A673 (cell line): ENCODE measurements at places on chromosomes 6 and 20. TPM values are rescaled to one million over a fixed set of nuclear protein-coding genes. Genes with fewer than 3 reads are reported as not detected.

Gene ID4
- 29.3 and 30.5 TPM in 2 replicates for total RNA-seq

Gene PTCRA
- total RNA-seq = not detected in 2 replicates

Gene C6orf163
- 2.1 TPM in 2 replicates for total RNA-seq

Gene MEP1A
- not detected in 2 replicates for total RNA-seq

Gene SLCO4A1
- 44.5 and 48.8 TPM in 2 replicates for total RNA-seq

Gene TTBK1
- not detected in 2 replicates for total RNA-seq

Gene ANKRD66
- not detected in 2 replicates for total RNA-seq

Gene SCAF8
- 49.5 and 51.5 TPM in 2 replicates for total RNA-seq

Gene KCTD20
- total RNA-seq = 69.7 and 72.6 TPM in 2 replicates

Gene VARS2
- total RNA-seq = 48.4 and 53.4 TPM in 2 replicates

Gene SPATA25
- total RNA-seq = 1.9 and 2.0 TPM in 2 replicates

Gene UNC5CL
- 0.41 and 1.2 TPM in 2 replicates for total RNA-seq

Gene LINC00237
- total RNA-seq = not detected in 2 replicates

DNA sequence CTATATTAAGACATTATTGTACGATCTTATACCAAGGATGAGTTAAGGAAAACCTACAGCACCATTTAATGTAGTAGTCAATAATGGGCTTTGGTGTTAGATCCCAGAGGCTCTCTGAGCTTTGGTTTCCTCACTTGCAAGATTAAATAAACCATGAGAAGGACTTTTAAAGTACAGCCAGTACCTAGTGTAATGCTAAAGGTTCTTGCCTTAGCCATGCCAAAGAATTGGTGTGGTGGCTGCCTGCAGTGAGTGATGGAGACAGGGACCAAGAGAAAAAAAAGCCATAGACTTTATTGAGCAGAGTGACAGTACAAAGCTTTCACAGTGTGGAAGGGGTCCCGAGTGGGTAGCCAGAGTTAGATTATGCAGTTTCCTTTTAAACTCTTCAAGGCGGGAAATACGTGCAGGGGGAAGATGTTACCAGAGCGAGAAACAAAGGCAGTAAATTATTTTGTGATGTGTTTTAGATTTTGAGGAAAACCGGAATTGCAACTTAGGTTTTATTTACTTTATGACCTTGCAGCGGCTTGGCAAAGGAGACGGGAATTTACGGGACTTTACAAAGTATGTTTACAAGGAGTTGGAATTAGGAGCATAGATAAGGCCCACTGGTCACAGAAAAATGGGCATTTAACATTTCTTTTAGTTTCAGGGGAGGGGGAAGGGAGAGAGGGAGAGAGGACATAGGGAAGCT lies 100.4 kb downstream of the MYO6 start:
- no peak for DNase-seq

DNA sequence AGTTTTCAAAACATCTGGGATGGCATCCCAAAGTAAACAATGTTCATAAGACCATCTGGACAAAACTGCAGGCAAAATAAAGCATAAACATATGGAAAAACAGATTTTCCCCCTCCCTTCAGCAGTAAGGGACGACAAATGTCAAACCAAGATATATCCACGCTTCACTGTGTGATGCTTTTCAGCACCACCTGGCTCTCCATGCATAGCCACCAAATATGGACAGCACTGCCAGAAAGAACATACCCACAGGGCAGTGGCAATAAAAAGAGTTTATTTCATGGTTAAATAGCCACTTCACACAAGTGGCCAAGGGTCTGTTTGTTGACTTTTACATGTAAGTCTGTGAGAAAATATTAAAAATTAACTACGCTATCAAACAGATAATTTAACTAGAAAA lies 23.1 kb downstream of the USP45 start:
- no peak for DNase-seq

GRCh38 chr6:67952948-67953347 lies 682.1 kb upstream of the ADGRB3 start:
- DNase-seq = no peak

- DNase-seq = no peak
Measured at GRCh38 chr6:168025831-168026710, 28.6 kb downstream of the KIF25 start.

DNA sequence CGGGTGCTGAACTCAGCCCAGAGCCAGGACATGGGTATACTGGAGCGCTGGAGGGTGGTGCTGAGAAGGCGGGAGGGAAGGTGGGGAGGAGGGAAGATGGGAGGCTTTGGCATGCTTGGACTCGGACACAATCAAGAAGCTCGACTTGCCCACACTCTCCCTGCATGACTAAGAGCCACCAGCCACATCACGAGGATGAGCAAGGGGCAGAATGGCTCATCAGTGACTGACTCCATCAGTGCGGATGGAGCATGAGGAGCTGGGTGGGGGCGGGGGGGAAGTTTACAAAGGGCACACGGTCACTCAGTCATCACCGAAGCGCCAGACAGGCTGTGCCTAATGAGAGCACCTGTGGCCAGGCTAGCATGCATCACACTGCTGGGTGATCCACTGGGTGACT lies 222.8 kb downstream of the KIF16B start:
- no peak for DNase-seq

GRCh38 chr6:82270881-82271635 lies 23.5 kb upstream of the IBTK start:
- peak; percentile 75 for DNase-seq

DNA sequence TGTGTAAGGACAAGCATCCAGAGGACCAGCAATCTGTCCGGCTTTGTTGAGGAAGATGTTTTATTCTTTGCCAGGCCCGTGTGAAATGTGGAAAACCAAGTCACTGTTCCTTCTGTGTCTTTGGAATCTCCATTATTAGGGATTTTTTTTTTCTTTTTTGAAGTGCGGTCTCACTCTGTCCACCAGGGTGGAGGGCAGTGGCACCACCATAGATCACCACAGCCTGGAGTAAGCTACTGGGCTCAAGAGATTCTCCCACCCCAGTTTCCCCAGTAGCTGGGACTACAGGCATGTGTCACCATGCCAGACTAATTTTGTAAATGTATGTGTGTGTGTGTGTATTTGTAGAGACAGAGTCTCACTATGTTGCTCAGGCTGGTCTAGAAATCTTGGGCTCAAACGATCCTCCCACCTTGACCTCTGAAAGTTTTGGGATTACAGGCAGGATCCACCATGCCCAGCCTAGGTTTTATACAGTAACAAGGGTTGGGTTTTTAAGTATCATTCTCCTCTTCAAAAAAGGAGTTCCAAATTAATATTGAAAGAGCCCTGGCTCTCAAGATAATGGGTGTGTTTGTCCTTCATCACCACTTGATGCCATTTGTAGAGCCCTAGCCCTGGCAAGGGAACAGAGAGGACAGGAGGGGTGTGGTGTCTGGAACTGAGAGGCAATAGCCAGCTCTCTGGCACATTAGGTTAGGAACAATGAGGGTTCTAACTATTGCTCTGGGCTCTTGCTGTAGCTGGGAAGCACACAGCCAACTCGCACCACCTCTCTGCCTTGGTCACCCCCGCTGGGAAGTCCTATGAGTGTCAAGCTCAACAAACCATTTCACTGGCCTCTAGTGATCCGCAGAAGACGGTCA lies 3.1 kb downstream of the LAMP5 start:
- DNase-seq = no peak

GRCh38 chr20:58511364-58511763 lies 3.8 kb downstream of the APCDD1L start:
- DNase-seq = peak; percentile 60

DNA sequence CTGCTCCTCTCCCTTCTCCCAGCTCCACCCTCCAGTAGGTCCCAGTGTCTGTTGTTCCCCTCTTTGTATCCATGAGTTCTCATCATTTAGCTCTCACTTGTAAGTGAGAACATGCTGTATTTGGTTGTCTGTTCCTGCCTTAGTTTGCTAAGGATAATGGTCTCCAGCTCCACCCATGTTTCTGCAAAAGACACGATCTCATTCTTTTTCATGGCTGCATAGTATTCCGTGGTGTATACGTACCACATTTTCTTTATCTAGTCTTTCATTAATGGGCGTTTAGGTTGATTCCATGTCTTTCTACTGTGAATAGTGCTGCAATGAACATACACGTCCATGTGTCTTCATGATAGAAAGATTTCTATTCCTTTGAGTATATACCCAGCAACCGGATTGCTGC lies 136.6 kb downstream of the MYLK4 start:
- DNase-seq = no peak

DNA sequence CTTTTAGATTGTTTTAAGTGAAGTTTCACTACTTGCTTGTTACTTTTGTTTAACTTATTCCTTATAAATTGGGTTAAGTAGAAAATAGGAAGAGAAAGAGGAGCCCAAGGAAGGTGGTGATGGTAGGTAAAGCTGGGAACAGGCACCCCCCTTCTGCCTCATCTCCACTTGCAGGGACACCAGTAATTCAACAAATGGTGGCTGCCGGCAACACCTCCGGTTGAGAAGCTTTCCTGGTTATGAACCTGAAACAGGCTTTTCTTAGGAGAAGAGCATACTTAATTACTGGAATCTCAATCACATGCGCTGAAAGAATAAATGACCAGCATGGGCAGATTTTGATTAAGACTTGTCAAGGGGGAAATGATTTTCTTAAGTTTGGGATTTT lies 158.9 kb upstream of the ZNF217 start:
- no peak for DNase-seq

DNA sequence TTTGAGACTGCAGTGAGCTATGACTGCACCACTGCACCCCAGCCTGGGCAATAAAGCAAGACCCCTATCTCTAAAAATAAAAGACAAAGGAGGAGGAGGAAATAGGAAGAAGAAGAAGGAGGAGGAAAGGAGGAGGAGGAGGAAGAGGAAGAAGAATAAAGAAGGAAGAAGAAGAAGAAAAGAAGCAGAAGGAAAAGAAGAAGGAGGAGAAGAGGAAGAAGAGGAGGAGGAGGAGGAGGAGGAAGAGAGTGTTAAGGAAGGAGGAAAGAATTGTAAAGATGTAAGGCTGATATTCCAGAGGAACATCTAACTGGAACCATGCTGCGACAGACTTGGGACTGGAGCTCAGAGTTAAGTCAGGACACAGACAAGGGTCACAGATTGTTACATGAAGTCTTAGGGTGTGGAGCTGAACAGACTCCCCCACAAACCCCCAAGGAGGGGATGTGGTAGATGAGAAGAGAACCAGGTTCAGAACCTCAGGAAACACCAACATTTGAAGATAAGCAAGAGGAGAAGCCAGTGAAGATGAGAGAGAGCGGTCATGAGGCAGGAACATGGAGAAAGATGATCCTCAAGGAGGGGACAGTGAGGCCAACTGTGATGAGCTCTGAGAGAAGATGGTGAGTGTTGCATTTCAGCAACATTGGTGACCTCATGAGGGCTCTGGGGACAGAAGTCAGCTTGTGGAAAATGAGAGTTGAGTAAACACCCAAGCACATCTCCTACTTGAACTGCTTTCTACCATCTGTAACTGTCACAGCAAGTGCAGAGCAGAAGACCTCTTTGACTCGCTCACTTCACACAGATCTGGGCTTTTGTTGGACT lies 118.2 kb downstream of the CD164 start:
- no peak for DNase-seq

DNA sequence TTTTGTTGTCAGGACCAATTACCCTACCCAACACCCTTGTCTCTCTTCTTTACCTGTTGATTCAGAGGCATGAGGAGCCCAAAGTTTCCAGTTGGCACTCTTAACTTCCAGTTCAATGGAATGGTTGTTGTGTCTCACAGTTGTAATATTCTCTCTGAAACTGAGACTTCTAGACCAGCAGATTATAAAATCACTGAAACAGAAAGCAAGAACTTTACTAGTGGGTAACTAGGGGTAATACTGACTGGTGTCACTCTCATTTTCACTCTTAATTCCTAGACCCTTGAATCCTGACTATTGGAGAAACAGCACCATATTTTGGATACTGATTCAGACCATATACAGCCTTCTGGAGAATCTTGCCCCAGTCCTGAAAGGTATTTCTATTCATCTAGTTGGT lies 140.2 kb upstream of the MMS22L start:
- no peak for DNase-seq

GRCh38 chr20:64065974-64066343 lies 3.0 kb downstream of the TCEA2 start:
- no peak for DNase-seq

GRCh38 chr20:18715564-18715963 lies 98.0 kb upstream of the SCP2D1 start:
- DNase-seq = no peak

GRCh38 chr6:79810871-79811270 lies 136.5 kb downstream of the ELOVL4 start:
- no peak for DNase-seq

DNA sequence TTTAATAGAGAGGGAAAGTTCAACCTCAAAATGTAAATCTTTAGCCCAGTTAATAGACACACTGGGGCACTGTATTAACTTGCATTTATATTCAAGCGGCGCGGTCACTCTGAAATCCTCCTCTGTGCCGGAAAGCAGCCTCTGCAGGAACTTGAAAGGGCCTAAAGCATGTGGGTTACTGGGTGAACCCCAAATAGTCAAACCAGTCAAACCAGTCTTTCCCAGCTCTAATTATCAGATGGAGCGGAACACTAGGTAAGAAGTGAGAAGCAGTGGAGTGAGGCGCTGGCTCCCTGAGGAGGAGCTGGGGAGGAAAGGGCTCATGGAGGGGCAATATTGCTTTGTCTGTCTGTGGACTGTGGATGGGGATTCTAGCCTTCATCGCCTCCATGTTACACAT lies 531.3 kb downstream of the QKI start:
- DNase-seq = no peak

- no peak for DNase-seq
Measured at GRCh38 chr20:57071283-57071731, 195.1 kb downstream of the BMP7 start.

GRCh38 chr6:127634178-127634577 lies 57.2 kb downstream of the C6orf58 start:
- no peak for DNase-seq

DNA sequence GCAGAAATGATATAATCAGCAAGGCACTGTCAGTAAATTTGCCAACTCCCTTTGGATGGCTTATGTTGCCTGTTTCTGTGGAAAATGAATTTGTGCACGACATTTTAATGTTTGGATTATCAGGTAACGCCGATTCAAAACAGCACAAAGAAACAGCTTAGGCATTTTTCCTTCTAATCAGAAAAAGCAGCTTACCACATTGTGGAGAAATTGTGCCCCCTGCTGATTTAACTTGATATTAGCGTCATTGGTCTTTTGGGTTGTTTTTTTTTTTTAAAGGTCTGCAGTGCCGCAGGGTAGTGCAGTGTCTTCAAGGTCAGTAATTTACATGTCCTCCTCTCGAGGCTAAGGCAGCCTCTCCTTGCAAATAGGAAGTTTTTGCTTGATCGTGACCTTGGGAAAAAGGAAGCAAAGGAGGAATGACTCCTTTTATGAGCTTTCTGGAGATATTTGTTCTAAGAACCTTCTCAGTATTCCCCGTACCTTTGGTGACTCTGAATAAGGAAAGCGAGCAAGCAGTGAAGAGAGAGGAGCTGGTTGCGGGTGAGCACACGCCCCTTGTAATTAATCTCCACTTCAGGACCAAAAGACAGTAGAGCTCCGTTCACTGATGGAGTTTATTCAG lies 79.1 kb downstream of the ELOVL4 start:
- DNase-seq = peak; percentile 88
